ENCODE measurements at places on chromosomes 2 and 18.

DNA sequence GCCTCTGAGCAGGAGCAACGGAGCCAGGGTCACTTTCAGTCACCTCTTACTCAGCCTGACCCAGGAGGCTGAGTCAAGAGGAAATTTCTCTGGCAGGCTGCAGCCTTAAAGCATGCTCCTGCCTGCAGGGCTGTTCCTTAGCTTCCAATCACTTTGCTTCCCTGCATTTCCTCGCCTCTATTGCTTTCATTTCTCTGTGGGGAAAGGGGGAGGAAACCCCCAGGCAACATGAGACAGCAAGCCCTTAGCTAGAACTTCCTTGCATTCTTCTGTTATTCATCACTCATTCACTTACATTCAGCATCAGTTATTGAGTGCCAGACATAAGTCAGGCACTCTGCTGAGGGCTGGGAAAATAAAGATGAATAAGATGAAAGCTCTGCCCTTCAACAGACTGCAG is 13.0 kb downstream of the XDH start:
- no peak for DNase-seq

DNA sequence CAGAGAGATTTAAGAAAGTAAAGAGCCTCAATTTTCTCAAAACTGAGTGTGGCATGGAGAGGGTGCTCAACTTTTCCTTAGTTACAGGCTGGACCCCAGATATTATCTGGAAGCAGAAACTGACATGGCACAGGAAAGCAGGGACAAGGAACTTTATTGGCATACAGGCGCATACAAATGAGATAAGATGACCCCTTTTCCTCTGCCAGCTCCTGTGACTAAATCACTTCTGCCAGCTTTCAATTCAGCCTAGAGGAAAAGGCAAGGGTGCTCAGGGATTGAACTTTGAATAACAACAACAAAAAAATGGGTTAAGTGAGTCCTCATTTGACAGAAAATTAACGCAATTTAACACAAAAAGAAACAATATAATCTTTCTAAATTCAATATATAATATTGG is 262.9 kb downstream of the CD226 start:
- DNase-seq = no peak

DNA sequence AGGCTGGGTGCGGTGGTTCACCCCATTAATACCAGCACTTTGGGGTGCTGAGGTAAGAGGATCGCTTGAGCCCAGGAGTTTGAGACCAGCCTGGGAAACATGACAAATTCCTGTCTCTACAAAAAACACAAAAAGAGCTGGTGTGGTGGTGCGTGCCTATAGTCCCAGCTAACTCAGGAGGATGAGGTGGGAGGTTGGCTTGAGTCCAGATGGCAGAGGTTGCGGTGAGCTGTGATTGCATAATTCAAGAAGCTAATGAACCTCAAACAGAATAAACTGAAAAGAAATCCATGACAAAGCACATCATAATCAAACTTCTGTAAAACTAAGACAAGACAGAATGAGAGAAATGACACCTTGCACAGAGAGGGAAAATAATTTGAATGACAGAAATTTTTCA is 54.8 kb downstream of the SEMA4F start:
- no peak for DNase-seq

DNA sequence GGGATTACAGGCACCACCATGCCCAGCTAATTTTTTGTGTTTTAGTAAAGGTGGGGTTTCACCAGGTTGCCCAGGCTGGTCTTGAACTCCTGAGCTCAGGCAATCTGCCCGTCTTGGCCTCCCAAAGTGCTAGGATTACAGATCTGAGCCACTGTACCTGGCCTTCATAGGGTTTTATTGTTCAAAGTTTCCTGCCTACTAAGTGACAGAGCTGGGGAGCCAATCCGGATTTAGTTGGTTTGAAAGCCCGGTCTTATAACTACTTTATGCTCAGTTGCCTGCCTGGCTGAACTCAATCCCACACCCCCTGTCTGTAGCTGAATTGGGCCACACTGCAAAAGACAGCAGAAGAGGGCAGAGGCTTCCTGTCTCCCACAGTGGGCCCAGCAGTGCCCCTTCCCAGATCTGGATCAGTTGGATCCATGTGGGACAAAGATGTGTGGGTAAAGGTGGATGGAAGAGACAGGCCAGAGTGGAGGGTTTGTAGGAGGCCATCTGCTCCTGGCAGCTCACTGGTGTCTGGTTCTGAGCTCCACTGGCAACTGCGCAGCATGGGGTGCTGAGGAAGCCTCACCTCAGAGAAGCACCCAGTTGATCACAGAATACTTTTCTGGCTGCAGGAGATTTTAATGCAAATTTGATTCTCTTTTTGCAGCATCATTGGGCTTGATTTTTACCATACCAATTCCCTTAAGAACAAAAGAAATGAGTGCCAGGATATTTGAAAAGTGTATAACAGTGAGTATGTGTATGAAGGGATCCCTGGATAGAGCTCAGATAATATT is 144.9 kb downstream of the DDX1 start:
- no peak for DNase-seq

DNA sequence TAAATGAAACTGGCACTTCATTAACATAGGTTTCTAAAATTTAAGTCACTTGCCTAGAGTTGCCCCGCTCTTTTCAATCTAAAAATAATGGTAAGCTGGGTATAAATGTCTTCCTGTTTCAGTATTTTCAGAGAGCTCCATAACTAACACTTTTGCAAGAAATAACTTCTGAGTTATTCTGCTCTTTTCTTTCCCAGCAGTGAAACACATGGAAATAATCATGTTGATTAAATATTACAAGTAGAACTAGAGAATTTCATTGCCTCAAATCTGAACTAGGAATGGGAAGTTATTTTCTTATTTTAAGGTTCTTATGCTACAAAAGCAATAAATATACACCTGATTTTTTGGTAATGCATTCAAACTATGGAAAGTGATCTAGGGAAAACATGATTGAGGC is 257.4 kb downstream of the IKZF2 start:
- DNase-seq = no peak

DNA sequence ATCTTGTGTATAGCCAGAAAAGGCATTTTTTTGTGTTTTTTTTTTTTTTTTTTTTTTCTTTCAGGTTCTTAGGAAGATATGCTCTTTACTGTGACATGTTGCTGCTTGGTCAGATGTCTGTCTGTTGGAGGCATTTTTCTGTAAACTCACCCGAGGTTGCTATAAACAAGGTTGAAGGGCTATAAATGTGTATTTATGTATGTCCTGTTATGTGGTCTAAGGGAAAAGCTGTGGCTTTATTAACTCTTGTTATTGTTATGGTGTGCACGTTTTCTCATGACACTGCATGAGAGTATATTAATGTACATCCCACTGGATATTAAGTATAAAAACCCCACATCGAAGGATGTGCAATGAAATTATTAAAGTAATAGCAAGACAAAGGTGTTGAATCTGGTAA is 102.0 kb downstream of the ZNF532 start:
- no peak for DNase-seq

GRCh38 chr2:191316246-191316994 is 71.2 kb downstream of the MYO1B start:
- no peak for DNase-seq

DNA sequence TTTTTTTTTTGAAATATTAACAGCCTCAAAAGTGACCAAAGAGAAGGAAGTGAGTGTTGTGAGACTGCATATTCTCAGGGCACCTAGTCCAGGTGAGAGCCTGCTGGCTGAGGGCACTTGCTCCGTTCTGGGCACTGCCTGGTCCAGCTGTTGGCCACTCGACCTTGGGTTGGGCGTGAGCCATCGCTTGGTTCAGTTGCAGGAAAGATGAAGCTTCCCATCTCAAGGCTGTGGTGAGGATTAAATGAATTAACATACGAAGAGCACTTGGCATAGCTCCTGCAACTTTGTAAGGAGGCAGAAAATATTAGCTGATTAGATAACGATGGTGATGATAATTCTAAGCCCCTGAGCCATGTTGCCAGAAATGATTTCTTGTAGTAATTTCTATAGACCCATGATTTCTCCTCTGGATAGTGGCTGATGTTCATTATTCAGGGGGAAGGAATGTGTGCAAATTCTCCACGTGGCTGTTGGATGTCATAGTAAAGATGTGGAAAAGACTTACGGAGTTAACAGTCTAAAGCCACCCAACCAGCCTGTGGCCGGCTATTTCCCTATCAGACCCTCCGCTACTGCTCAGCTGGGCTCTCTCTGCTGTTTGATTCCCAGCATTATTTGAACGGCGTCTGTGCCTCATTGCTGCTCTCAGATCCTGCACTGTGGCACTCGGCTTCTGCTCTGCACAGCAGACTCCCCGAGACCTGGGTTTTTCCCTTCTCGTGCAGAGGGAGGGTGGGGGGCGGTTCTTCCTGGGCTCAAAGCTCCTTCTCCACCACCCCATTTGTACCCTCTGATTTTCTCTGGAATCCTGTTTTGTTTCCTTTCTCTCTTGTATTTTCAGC is 221.1 kb downstream of the GALR1 start:
- DNase-seq = no peak

DNA sequence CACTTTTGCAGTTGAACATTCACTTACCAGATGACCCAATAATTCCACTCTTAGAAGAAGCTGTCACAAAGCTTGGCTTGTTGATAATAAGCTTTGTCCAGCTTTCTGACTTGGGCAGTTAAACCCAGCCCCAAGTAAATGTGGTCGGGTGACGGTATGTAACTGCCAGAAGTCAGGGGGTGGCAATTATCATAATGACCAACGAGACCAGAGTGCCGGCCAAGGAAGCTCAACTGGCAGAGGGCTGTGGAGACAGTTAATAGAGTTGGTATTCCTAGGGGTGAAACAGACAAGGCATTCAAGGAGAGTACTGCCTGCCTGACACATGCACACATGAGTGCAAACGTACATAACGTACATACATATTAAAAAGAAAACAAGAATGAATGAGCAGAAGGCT is 116.7 kb downstream of the EIPR1 start:
- DNase-seq = no peak

GRCh38 chr2:100767224-100767653 is 52.7 kb upstream of the NPAS2 start:
- DNase-seq = no peak

DNA sequence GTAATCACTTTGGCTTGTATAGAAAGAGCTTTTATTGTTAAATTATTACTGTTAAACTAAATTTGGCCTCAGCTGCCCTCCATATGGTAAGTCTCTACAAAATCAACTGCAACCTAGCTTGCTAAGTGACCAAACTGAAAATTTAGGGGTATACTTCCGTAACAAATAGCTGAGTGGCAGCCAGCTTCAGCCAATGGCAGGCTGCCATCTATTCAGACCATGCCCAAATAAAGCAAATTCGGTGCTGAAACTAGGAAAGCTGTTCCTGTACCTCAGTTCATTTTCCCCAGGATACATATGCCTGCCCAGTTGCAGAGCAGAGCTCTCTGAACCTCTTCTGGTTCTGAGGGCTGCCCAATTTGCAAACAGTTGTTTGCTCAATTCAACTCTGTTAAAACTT is 94.8 kb downstream of the EML6 start:
- no peak for DNase-seq

DNA sequence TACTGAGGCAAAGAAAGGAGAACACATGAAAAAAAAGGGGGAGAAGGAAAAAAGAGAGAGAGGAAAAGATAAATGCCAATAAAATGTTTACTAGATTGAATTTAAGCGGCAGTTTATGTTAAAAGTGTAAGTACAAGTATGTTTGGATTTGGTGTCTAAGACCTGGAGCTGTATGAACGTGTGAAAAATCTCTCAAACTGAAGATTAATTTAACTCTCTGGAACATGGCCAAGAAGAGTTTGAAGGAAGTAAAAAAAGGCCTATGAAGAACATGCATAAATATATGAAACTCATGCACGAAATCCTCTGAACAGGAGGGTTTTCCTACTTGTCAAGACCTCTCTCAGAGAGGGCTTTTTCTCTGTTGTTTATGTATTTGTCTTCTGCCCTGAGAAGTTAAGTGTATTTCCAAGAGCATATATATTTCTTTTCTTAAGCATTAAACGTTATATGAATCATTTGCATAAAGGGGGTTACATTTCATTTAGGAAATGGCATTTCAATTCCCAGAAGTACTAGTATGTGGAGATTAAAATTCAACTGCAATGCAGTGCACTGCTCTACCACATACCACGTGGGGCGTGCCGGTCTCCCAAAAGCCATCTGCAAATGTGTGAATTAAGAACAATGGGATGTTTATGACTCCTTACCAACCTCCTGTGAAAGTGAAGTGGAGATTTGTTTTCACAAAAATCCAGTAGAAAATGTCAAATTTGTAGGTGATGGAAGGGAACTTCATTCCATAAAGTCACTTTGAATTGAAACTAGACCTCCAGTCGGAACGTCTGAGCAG is 281.1 kb upstream of the TRIB2 start:
- DNase-seq = no peak

DNA sequence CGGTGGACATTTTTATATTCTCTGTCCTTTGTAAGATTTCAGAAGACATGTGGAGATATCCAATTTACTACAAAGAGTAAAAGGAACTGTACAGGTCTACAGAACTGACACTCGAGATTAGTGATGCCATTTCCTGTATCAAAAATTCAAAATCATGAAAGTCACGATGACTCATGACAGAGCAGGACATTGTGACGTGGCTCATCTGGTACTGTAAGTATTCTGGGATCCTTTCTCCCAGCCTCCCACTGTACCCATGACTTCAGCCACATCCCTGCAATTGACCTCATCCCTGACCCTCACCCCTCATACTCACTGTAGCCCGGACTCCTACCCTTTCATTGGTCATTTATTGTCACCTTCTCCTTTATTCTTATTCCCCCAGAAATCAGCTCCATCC is 736.5 kb downstream of the EPHA4 start:
- DNase-seq = no peak

DNA sequence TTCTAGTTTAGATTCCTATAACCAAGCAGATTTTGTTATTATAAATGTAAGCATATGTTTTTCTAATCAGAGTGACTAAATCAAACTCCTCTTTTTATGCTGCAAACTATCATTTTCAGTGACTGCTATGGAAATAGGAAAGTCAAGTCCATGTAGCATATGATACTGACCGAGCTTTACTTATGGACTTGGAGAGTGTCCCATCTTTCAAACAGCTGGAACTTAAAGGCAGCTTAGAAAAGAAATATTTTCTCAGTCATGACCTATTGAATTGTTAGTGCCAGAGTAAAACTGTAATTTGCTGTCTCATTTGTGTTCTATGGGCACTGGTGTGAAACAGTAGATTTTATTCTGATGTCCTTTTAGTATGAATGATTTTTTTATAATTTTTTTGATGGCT is 76.7 kb downstream of the PHLPP1 start:
- DNase-seq = no peak

- DNase-seq = no peak
Observed at GRCh38 chr2:189937691-189938090, 124.8 kb downstream of the MSTN start.

DNA sequence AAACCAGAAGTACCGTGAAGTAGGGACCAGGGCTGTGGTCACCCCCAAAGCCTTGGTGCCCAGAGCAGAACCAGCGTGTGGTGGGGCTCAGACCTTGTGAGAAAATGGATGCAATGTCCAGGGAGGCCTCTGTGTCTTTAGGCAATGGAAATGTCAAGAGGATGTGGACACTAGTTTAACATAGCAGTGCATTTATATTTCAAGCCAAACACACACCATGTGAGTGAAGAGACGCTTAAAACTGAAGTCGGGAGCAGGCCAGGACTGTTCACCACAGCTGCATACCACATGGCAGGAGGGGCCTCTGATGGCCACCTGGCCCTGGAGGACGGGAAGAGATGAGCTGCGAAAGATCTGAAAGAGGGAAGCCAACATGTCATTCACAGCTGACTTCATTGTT is 87.3 kb upstream of the LDLRAD4 start:
- no peak for DNase-seq

- DNase-seq = no peak
Observed at GRCh38 chr2:198991431-198991830, 466.3 kb downstream of the SATB2 start.

- peak; percentile 70 for DNase-seq
Observed at GRCh38 chr2:113173542-113174375, at the start of gene PSD4. Gene PSD4, plus strand, starts transcription at chr2:113173971. Its CDS starts 8,486 bp downstream, at chr2:113182457.

GRCh38 chr18:50682852-50683251 is 123.0 kb downstream of the MAPK4 start:
- no peak for DNase-seq
